Choroid plexus epithelial cell (primary cell): ENCODE measurements at places on chromosomes 13 and 19.

GRCh38 chr19:45506246-45506988 lies 862 bp upstream of the VASP start:
- DNase-seq: peak; percentile 92

DNA sequence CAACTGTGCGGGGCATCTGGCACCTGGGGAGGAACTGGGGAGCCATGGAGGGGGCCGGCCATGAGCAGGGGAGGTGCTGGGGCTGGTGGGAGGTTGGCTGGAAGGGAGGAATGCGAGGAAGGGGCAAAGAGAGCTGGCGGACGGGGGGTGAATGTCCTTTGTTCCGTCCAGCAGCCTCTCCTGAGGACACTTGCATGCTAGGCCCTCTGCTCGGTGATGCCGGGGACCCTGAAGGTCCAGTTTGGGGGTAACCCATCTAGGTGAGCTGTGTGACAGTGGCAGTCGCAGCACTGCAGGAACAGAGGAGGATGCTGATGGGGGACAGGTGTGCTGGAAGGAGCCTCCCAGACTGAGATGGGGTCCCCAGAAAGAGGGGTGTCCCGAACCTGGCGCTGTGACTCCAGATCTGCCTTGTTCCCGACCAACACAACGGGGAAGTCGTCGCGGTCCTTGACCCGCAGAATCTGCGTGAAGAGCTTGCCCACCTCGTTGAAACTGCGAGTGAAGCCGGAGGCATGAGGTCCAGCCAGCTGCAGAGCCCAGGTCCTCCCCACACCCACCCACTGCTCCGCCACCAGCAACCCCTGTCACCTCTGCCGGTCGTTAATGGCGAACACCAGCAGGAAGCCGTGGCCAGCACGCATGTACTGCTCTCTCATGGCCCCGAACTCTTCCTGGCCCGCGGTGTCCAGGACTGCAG lies 3.6 kb downstream of the RRAS start:
- DNase-seq: no peak

DNA sequence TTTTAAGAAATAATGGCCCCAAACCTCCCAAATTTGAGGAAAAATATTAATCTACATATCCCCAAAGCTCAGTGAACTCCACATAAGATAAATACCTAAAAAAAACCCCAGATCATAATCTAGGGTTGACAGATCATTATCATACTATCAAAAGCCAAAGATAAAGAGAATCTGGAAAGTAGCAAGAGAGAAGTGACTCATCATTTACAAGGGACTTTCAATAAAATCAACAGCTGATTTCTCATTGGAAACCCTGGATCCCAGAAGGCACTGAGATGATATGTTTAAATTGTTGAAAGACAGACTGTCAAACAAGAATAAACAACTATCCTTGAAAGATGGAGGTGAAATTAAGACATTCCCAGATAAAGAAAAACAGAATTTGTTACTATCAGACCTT lies 199.3 kb downstream of the KCNRG start:
- DNase-seq: no peak

- DNase-seq: no peak
Measured at GRCh38 chr19:2699413-2700140, 2.9 kb downstream of the GNG7 start.

DNA sequence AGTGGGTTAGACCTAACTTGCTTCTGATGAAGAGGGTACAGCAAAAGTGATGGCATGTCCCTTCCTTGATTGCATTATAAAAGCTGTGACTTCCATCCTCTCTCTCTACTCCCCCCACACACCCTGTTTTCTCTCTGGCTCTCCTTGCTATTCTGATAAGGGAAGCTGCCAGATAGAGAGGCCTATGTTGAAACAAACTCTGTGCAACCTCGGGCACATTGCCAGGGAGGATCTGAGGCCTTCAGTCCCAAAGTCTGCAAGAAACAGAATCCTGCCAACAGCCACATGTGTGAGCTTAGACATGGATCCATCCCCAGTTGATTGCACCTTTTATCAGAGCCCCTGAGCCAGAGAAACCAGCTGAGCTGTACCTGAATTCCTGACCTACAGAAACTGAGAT lies 44.8 kb upstream of the ARGLU1 start:
- peak; percentile 80 for DNase-seq
